ENCODE measurements at places on chromosomes 5 and 9.

DNA sequence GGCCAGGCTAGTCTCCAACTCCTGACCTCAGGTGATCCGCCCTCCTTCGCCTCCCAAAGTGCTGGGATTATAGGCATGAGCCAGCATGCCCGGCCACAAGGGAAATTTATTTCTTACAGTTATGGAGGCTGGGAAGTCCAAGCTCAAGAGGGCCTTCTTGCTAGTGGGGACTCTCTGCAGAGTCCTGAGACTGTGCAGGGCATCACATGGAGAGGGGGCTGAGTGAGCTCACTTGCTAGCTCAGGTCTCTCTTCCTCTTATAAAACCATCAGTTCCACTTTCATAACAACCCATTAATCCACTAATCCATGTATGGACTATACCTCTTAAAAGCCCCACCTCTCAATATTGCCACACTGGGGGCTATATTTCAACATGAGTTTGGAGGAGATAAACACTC lies 5.1 kb upstream of the SPIN1 start:
- no peak for DNase-seq

- no peak for DNase-seq
These were observed 14.0 kb downstream of the ARL14EPL start for GRCh38 chr5:116046261-116046660.

DNA sequence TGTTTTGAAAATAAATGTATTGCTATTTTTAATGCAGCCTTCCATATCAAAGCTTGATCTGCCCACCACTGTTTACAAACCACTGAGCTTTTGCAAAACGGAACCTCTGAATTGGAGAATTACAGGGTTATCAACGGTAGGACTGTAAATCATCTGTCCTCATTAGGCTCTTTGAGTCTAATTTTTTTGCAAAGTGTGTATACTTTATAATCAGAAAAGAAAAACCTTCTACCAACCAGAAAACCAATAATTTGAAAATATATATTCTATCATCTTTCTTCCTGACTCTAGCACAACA lies 6.8 kb upstream of the SLC2A8 start:
- DNase-seq, result no peak

GRCh38 chr9:132274861-132275260 lies 79.9 kb downstream of the SETX start:
- DNase-seq, result no peak

DNA sequence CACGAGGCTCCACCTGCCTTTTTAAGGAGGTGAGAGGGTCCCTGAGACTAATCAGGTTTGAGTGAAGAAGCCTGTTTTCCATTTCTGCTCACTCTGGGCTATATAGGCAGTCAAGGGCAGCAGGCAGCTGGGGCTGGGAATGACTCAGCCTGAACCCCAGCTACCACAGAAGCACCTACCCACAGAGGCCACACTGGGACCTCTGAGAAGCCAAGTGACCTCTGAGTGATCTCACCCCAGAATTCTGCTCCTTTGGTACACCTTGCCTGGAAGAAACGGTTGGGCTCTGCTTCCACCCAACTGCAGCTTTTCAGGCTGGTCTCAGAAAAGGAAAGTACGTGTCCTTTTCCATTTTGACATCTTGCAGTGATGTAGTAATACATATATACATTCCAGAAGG lies 6.8 kb downstream of the FAM219A start:
- no peak for DNase-seq

- DNase-seq, result no peak
These were observed 582.0 kb upstream of the TUSC1 start for GRCh38 chr9:26260238-26260637.

GRCh38 chr5:161547738-161548486 lies 1.4 kb upstream of the GABRB2 start:
- DNase-seq, result no peak

DNA sequence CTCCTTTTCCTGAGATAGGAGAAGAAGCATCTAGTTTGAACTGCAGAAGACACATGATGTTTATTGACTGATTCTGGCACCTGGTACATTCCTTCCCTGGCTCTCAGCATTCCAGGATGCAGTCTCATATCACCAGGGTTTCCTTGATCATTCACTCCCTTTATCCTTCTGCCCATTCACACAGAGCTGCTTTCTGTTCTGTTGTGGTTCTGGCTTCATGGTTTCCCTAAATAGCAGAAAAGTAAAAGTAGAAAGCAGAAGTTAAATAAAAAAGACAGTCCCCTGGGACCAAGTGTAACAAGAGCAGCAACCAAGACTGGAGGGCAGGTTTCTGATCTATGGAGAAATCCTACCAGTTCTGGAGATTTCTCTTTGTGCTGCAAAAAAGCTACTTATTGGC lies 3.2 kb downstream of the IFNA8 start:
- DNase-seq, result no peak

DNA sequence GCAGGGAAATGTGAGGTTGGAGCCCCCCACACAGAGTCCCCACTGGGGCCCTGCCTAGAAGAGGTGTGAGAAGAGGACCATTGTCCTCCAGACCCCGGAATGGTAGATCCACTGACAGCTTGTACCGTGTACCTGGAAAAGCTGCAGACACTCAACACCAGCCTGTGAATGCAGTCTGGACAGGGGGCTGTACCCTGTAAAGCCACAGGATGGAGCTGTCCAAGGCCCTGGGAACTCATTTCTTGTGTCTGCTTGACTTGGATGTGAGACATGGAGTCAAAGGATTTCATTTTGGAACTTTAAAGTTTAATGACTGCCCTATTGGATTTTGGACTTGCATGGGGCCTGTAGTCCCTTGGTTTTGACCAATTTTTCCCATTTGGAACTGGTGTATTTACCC lies 535.0 kb upstream of the MEF2C start:
- DNase-seq, result no peak

DNA sequence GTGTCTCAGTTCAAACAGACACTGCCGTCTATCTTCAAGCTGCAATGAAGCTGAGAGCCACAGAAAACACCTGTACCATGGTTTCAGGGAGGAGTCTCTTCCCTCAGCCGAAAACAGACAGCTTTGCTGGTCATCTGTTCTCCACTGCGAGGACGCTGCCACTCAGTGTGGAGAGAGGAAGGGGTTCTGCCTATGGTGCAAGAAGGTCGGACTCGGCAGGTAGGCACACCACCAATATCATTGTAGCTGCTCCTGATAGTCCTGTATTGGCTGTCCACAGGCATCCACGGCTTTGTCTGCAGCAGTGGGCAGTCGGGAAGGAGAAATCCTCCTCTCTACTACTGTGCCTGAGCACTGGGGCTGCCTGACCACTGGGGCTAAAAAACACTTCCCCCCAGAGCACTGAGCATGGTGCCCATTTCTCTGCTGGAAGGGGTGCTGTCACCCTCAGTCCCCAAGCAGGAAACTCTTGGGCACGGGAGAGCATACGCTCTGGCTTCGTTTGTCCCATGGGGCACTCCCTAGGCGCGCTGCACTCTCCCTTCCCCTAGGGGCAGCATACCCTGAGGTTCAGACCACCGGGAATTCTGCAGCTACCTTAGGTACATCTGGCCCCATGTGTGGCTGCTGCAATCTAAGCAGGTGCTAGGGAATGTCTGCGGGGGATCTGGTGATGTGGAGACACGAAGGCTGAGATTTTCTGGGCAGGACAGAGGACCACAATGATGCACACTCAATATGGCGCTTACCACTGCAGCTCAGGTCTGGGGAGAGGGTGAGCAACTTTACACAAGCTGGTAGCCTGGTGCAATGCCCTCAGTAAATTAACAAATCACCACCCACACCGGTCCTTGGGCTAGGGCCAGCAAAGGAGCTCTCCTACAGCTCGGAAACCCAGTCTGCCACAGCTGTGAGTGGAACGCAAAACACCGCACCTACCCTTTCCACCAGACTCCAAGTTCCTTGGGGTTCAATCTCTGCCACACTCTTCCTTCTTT lies 880.9 kb upstream of the SEMA6A start:
- no peak for DNase-seq

DNA sequence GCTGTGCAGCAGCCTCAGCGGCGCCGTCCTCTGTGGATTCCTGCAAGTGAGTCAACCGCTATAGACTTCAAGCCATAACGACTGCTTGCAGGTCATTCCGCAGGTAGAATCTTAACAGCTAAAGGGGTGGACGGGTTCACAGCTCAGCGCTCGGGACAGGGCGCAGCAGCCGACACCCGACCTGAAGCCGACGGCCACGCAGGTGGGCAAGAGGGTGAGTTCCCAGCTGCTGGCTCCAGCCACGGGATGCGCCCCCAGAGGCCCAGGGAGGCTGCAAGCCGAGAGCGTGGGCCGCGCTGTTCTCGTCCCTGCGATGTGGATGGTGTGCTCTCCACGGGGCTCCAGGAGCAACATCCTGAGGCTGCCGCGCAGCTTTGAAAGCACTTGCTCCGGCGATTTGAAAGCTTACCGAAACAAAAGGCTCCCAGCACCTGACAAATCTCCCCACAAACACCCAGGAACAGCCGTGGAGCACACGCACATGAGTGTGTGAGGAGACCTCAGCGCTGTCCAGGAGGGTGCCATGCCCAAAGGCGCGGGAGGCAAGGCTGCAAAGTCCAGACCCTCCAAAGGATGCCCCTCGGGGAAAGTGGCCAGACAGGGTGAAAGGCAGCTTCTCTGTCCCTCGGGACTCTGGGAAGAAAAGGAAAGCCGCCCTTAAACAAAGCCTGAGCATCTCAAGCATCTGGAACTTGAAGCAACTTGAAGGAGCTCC lies 48.7 kb downstream of the EXD3 start:
- no peak for DNase-seq

GRCh38 chr9:83473488-83473971 lies 64.7 kb downstream of the FRMD3 start:
- DNase-seq, result no peak

GRCh38 chr9:18905883-18906629 lies 127.0 kb downstream of the SAXO1 start:
- no peak for DNase-seq

DNA sequence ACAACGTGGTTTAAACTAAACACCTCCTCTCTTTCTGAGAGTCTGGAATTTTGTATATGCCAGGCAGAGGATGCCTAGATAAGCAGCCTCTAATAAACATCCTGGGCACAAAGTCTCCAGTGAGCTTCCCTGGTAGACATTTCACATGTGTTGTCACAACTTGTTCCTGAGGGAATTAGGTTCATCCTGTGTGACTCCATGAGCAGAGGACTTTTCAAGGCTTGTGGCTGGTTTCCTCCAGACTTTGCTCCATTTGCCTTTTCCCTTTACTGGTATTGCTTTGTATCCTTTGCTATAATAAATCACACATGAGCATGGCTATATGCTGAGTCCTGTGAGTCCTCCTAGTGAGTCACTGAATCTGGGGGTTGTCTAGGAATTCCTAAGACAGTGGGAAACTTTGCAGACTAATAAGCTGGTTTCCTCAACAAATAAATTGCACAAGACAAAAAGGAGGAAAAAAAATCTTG lies 77.4 kb downstream of the NR2F1-AS1 start:
- no peak for DNase-seq

GRCh38 chr5:169970911-169971765 lies 9.2 kb downstream of the INSYN2B start:
- DNase-seq, result no peak

Data from activated effector memory CD4-positive, alpha-beta T cell treated with Interleukin-2 at 50 U/mL for 16 hours (primary cell).